ENCODE measurements at places on chromosomes 7 and 10.
A peak's percentile ranks its signal among the peaks of the same experiment; 100 is the strongest.

- ATAC-seq: no peak
Measured at GRCh38 chr10:132132421-132132841, 54.3 kb upstream of the DPYSL4 start.

DNA sequence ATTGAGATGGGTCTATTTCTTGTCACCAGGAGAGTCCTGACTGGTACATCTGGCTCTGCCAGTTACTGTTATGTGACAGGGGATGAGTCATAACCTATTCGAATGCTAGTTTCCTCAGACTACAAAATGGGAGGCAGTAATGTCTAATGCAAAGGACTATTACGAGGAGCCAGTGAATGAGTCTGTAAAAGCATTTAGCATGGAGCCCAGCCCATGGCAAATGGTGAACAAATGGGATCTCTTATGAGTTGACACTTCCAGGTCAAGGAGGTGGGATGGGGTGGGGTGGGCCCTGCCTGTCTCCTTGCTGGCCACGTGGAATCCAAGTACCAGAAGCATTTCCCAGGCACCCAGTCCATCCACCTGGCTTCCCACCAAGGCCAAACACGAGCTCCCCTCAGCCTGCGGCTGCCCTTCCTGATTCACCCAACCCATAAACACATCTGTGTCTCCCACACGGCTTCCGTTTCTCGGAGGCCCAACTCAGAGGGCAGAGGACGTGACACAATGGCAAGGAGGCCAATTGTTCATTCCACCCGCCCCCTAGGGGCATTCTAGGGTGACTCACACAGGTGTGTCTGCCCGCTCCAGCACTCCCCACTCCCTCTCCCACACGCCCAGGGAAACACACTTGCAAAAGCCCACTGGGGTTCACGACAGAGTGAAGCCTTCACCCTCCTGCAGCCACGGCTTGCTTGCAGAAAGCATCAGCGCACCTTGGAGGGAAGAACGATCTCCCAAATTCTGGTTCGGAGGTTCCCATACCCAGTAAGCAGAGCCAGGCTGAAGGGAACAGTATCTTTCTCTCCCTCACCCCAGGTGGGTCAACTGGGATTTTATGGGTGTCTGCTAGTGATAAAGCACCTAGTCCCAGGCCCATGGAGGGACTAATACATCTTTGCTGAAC lies 109.8 kb downstream of the SH3PXD2A start:
- peak; percentile 21 for ATAC-seq

DNA sequence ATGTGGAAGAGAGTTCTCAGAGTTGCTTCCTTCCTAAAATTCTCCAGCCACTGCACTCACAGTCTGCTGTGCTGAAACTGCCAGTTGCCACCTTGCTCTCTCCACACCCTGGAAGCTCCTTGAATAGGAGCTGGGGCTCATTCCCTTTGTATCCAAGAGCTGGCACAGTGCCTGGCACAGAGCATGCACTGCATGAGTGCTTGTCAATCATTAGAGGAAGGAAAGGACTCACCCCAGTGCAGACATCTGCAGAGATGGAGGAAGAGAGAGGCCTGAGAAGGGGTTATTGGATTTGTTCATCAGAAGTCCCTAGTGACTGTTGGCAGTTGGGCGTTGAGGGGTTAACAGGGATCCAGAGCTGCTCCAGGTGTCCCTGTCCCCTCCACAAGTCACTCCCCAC lies 41.7 kb upstream of the DUSP5 start:
- ATAC-seq: no peak

DNA sequence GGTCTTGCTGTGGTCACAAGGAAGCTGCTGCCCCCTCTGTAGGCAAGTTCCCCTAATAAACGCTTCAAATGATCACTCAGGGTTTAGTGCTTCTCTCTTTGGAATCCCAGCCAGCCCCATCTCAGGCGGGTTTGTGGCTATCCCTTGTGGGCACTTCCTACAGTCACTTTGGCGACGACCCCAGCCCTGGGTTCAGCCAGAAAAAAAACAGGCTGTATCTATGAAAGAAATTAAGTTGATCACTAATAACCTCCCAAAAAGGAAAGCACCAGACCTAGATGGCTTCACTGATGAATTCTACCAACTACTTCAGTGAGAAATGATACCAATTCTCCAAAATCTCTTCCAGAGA lies 208.2 kb downstream of the MAD1L1 start:
- ATAC-seq: no peak

DNA sequence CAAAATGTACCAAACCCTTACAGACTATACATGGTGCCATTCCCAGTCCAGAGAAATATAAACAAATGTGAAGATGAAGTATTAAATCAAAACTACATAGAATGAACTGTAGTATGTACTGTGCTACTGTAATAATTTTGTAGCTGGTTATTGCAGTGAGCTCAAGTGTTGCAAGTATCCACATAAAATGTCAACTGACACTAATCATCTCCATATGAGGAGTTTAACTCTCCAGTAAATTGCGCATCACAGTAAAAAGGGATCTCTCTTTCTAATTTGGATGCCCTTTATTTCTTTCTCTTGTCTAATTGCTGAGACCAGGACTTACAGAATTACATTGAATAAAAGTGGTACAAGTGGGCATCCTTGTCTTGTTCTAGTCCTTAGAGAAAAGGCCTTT lies 165.5 kb downstream of the CPED1 start:
- no peak for ATAC-seq

- peak; percentile 9 for ATAC-seq
Measured at GRCh38 chr10:43863859-43864591, 215.3 kb upstream of the ZNF32 start.

DNA sequence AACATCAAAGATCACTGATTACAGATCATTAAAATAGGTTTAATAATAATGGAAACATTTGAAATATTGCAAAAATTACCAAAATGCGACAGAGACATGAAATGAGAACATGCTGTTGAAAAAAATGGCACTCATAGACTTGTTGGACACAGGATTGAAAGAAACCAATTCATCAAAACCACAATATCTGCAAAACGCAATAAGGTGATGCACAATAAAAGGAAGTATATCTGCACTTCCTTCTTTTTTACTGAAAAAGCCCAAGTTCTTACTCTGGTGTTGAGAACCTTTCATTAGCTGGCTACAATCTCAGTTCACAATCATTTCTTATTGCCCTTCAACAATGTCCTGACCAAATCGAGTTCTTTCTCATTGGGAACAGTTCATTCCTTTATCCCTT lies 28.7 kb downstream of the TMEM106B start:
- peak; percentile 57 for ATAC-seq

DNA sequence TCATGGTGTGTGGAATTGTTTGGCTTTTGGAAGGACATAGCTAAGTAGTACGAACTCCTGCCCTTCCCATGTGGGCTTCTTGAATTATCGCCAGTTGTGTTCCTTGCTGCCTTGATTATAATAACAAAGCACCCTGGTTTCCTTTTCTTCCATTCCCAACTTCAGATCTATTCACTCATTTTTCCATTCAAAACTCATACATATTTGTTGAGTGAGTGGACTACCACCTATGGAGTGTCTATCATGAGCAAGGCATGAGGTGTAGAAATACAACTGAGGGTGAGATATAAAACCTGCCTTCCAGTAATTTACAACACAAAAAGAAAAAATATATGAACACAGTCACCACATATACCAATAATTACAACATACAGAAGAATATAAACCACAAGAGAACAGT lies 4.9 kb upstream of the COL17A1 start:
- ATAC-seq: no peak

DNA sequence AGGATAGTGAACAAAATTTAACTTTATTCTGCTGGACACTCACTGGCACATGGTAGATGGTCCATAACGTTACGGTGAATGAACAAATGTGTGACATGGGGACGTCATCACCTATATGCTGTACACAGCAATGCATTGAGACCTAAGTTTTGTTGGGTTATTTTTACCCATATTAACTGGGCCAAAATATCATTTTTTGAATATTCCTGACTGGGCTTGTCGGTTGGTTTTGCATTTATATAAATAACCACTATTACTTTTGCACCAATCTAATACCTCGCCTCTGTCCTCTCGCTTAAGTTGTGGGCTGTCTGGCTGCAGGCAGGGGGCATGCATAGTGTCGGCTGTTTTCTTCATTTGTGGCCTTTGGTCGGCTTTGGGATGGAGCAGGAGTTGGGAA lies 161.7 kb downstream of the USP6NL start:
- no peak for ATAC-seq
